ENCODE measurements at places on chromosomes 2 and 18.
A peak's percentile ranks its signal among the peaks of the same experiment; 100 is the strongest.

DNA sequence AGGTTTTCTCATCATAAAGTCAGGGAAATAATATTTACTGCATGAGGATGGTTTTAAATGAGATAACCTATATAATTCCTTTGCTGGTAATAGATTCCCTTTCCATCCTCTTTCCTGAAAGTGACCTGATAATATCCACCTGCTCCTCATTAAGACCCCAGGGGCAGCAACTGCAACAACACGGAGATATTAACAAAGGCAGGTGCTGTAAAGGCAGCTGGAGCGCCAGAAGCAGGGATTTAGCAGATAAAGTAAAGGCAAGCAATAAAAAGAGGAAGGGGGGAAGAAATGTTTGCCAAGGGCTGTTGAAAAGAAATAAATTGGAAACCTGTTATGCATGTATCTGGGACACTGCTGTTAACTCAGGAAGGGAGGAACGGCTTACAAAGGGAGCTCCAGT, 472.6 kb upstream of the KLHL29 start:
- DNase-seq = no peak

GRCh38 chr2:102619414-102620319, at the start of gene SLC9A2:
SLC9A2 (plus strand) TSS chr2:102619553; CDS start chr2:102619849, 296 bp downstream.
- peak; percentile 24 for DNase-seq

DNA sequence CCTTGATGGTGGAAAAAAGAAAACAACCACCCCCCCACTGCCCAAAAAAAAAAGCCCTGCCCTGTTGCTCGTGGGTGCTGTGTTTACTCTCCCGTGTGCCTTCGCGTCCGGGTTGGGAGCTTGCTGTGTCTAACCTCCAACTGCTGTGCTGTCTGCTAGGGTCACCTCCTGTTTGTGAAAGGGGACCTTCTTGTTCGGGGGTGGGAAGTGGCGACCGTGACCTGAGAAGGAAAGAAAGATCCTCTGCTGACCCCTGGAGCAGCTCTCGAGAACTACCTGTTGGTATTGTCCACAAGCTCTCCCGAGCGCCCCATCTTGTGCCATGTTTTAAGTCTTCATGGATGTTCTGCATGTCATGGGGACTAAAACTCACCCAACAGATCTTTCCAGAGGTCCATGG, 28.0 kb downstream of the MAL start:
- no peak for DNase-seq

GRCh38 chr2:160175169-160176134, 24.6 kb downstream of the ITGB6 start:
- DNase-seq = no peak

DNA sequence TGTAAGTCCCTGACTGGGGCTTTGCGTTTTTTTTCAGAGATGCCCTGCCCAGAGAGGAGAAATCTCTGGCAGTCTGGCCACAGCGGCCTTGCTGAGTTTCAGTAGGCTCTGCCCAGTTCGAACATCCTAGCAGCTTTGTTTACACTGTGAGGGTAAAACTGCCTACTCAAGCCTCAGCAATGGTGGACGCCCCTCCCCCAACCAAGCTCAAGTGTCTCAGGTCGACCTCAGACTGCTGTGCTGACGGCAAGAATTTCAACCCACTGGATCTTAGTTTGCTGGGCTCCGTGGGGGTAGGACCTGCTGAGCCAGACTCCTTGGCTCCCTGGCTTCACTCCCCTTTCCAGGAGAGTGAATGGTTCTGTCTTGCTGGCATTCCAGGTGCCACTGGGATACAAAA, 31.7 kb downstream of the L3MBTL4 start:
- DNase-seq = no peak

DNA sequence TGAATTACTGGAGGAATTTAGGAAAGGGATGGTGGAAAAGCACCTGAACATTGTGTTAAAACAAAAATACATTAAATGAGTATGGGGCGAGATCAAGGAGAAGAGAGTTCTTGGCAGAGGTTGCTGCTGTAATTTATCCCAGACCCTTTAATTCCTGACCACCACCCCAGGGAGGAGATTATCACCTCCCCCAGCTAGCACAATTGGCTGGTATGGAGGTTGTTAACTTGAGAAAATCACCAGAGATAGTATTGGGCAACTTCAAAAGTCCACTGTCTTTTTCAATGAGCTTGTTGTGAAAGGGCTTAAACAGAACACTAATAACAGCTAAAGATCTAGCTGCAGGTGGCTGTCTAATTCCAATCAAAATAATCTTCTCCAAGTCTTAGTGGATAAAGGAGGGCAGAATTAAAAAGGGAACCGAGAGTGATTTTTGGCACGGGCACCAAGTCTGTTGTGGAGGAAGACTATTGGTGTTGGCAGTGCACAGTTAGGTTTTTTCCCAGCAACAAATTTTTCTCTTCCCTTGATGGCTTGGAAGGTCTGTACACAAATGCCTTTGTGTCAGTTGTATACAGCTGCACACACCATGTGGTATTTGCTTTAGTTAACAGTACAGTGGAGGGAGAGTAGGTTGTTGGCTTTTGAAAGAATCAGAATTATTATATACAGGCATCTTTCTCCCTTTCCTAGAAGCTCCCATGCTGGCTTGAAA, 289.5 kb downstream of the SLC4A3 start:
- DNase-seq = no peak

- peak; percentile 66 for DNase-seq
Measured at GRCh38 chr18:61635901-61636528, 256.8 kb downstream of the RNF152 start.

- no peak for DNase-seq
Measured at GRCh38 chr2:124035001-124035400, 9.9 kb downstream of the CNTNAP5 start.

GRCh38 chr2:196331143-196331542, 159.8 kb upstream of the STK17B start:
- peak; percentile 10 for DNase-seq

- DNase-seq = peak; percentile 34
Measured at GRCh38 chr2:169734169-169734847, 676 bp downstream of the KLHL23 start.

DNA sequence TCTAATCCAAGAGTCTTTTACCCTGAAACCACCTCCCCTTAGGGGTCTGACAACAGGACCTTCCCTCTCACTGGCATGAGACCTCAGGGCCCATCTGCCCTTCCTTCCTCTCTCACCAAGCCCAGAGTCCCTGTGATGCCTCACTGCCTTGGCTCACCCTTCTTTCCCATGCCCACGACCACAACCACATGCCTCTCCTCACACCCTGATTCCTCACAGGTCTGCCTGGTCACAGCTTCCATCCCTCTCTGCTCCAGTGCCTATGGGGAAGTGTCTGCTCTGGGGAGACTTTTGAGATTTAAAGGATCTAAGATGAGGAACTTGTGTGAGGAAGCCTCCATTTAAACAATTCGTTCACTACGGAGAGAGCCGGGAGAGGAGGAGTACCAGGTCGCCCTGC, 98.9 kb upstream of the SH3BP4 start:
- DNase-seq = no peak

DNA sequence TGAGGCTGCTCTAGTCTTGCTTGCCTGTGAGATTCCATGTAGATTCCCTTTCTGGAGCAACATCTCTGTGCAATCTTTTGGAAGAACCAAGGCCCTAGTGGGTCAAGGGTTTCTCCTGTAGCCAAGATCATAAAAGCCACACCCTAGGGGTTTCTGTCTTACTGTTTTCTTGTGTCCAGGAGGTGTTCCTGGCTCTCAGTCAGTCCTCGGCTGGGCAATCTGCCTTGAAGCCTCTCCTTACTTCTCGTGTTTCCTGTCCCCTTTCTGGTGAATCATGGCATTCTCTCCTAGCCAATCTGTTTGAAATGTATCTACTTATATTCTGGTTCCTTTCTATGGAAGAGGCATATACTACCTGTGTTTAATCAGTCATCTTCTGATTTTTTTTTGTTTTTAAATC, 484.8 kb upstream of the UBE2E3 start:
- DNase-seq = no peak

- no peak for DNase-seq
Measured at GRCh38 chr2:207330912-207331311, 165.2 kb upstream of the KLF7 start.

GRCh38 chr18:75251466-75251865, 40.9 kb downstream of the TSHZ1 start:
- no peak for DNase-seq

DNA sequence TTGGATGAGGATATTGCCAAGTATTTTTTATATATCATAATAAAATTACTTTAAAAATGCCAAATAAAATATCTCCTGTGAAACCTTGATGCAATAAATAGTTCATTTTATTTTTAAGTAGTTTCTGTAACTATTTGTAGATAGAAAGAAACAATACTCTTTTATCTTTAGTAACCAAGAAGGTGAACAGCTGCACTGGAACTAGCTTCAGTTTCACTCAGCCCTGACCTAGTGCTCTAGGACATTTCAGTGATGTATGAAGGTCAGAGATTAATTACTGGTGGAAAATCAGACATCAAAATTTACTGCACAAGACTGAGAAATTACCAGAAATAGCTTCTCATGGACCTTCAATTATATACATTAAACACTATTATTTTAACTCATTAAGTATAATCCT, 1305.0 kb downstream of the CNTNAP5 start:
- DNase-seq = no peak

- peak; percentile 97 for DNase-seq
Measured at GRCh38 chr18:9673296-9674251, 34.5 kb upstream of the RAB31 start.

GRCh38 chr2:75525434-75526310, 35.1 kb downstream of the EVA1A start:
- no peak for DNase-seq

GRCh38 chr18:75167137-75167536, 41.8 kb downstream of the PTGR3 start:
- no peak for DNase-seq

DNA sequence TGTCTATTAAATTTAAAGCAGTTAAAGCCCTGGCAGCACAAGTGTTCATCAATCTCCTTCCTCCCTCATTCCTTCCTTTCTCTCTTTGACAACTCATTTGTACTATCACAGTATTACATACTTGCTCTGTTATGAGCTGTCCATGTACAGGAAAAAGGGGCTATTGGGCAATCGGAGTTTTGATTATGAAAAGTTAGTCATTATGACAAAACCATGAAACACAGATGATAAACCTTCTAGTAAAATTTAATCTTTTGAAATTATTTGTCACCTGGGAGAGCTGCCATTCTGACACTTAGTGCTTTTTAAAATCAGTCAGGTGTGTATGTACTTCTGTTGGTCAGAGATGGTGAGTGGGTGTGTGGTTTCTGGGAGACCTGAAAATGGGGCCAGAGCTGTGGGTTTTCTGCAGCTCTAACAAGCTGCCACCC, 39.4 kb downstream of the MAP4K4 start:
- peak; percentile 25 for DNase-seq

DNA sequence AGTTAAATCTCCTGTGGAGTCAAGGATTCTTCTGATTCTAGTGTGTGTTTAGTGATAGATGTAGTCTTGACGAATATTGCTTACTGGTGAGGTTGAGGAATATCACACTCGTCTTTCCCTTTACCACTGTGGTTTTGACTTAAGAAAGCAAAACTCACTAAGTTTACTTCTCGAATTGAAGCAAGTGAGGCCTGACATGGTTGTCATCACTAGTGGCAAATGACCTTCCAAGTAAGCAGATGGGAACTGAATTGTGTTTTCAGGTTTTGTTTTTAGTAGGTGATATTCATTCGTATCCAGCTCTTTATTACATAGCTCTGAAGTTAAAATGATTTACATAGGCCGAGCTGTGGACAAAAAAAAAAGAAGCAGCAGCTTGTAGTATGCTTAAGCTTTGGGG, 20.6 kb upstream of the DSG4 start:
- no peak for DNase-seq

DNA sequence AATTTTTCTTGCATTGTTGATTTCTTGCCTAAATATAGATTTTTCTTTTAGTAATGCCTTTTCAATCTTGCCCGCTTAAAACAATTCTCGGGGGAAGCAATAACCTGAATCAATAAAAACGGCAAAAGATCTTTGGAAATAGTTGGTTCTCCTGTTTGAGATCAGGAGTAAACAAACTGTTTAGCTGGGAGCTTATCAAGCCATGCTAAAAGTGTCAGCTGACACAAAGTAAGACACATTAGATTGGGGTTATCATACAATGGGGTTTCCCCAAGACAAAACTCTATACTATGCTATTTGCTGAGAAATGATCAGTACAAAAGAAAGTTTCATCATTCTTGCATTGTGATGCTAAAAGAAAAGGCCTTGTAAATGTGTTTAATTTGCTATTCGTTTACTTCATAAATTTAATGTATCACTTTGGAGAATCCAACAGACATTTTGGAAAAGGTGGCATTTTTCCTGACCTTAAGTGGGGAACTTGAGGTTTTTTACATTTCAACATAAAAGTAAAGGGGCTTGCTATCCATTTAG, 46.5 kb downstream of the ATIC start:
- no peak for DNase-seq

DNA sequence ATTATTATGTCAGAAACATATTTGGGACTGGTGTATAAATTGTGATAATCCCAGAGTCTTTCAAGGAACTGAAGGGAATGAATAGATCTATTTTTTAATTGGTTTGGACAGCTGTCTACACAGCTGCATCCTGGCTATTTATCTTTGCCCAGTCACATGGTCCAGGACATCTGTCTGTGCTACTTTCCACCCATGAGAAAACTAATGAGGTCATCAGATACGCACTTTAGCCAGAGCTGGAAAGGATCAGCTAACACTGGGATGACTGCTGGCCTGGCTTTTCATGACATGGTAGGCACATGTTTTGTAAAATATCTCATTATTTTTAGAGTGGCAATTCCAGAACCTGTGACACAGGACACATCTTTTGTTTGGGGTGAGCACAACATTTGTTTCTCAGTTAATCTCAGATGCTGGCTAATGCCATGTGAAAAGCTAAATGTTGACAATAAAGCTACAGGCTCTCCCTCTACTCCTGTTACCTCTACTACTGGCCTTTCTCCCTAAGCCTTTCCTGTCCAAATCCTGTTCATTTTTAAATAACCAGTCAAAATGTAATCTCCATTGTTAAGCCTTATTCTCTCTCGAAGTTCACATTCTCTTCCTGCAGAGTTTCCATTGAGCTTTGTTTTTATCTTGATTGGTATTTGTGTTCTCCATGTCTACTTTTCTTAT, 500.7 kb downstream of the RIT2 start:
- DNase-seq = no peak

- DNase-seq = no peak
Measured at GRCh38 chr18:14970027-14970426, 222.1 kb downstream of the ANKRD30B start.

GRCh38 chr2:46383784-46384456, 86.7 kb downstream of the EPAS1 start:
- no peak for DNase-seq

DNA sequence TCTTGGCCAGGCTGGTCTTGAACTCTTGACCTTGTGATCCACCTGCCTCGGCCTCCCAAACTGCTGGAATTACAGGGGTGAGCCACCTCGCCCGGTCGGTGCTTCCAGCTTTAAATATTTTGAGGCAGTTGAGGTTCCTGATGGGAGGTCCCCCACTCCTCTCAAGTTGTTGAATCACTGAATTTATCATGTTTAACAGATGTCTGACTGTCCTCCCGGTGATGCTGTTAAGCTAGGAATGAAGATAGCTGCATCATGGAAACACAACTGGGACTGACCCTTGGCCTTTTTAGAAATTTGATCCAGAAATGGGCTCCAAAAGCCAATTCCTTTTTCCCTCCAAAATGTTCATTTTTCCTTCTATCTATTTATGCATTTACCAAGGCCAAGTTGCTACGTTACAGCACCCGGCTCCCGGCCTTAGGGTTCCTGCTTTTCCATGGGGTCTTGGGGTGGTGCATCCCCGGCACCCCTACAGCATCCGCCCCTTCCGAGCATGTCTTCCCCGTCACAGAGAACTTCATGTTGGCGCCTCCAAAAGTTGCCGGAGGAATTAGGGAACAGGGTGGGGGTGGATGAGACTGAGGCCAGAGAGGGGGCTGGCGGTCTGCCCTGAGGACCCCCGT, 43.9 kb downstream of the PAX8 start:
- no peak for DNase-seq

- no peak for DNase-seq
Measured at GRCh38 chr18:64234321-64234720, 85.4 kb upstream of the LINC00305 start.

All from hematopoietic multipotent progenitor cell (in vitro differentiated cells).